ENCODE measurements at places on chromosomes 5 and 9.

DNA sequence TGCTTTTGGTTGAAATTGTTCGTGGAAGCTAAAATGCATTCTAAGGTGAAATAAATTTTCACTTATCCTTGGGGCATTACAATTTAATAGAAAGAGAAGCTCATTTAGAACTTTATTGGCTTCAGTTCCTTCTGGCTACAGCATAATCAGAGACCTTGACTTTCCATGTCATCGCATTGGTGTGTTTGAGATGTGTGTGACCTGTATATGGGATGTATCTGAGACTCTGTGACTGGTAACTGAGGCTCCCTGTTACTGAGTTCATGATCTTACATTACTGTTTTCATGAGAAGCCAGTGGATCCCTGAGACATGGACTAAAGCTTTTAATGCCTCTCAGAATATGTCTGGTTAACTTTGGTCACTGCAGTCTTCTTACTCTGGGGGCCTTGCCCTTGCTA is 32.5 kb downstream of the SH3GL2 start:
- no peak for DNase-seq

- no peak for DNase-seq
Observed at GRCh38 chr9:12766357-12766756, 8.5 kb upstream of the LURAP1L start.

- no peak for DNase-seq
Observed at GRCh38 chr9:18441261-18441660, 32.7 kb upstream of the ADAMTSL1 start.

GRCh38 chr5:77776554-77777206 is 541 bp upstream of the TBCA start:
- no peak for DNase-seq

GRCh38 chr5:151041577-151042268 is 21.3 kb downstream of the GPX3 start:
- DNase-seq: no peak

DNA sequence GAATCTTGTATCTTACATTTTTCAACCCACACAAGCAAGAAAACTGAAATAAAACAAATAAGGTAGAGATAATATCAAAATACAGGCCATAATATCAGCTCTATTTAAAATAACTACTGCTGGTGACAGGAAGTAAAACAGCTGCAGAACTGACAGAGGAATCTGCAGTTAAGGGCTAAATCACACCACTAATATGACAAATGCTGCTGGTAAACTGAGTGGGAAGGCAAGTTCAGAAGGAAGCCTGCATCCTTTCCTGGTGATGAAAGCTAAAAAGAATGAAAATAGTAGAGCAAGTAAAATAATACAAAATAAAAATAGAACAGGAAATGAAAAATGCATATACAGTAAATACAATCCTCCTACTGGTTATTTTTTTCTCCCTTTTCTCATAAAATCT is 1293.7 kb upstream of the C9orf72 start:
- DNase-seq: no peak

DNA sequence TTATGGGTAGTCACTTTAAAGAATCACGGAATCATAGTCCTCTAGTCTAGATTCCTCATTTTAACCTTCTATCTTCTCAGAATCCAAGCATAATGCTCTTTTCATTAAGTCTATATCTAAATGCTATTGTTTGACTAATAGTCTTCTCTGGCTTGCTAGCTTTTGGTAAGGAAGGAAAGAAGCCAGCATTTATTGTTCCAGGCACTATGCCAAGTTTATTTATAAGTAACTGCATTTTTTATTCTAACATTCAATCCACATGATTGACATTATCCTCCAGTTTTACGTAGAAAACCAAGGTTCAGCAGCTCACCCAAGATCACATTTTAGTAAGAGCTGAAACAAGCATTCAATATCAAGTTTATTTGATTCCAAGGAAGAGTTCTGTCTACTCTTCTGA is 254.2 kb downstream of the SAXO1 start:
- DNase-seq: no peak

DNA sequence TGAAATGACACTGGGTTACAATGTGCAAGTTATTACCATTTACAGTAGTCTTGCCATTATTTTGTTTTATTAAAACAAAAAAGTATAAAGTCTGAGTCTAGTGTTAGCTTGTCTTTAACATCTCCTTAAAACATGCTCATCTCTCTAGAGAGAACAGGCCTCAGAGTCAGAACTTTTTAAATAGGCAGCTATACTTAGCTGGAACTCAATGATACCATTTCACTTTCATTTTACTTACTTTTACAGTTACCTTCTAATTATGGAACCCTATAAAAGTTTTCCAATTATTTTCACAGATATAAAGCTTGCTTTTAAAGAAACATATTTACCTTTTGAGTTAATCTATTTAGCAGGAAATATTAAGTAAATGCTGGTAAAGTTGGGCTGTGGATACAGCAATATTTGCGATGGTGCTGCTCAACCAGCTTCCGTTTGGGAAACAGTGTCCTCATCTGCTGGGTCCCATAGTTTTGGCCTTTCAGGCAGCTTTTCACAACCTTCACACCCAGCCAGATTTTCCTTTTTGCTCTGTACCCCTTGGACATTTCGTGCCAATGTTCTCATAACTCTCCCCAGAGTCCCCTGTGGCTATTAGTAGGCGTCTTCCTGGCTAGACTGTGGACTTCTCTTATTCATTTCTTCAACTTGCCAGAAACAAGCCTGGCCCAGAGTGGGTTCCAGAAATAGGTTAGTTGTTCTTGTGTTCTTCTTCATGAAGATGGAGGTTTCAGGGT is 36.3 kb upstream of the UBTD2 start:
- no peak for DNase-seq

DNA sequence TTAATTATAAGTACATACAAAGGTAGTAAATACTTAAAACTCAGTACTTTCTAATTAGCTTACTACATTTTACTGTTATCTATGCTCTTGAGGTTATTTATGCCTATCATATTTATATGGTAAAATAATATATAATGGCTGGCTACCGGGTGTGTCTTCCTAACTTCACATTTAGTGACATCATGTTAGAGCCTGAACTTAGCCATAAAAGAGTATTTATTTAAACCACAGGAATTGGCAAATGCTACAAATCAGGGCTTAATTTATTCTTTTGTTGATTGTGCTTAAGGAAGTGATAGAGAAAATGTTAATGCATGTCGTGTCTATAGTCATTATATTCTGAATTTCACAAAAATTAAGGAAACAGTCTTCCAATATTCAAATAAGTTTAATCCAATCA is 73.1 kb downstream of the NDUFAF2 start:
- no peak for DNase-seq

DNA sequence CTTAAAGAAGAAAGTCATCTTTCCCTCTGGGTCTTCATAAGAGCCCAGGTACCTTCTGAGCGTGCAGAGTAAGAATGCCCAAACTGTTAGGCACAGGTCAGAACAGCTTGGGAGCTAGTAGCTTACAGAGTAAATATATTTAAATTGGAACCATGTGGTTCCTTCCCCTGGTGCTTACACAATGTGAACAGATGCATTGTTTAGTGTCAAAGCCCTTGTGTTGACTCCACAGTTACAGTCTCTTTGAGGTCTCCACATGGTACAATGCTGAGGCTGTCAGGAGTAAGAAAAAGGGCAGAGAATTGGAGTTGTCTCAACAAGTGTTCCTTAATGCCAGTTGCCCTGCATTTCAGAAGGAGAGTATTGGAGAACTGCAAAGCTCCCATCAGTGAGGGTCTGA is 188.5 kb downstream of the PAPPA start:
- no peak for DNase-seq

GRCh38 chr9:117028103-117028858 is 341.2 kb downstream of the TRIM32 start:
- DNase-seq: no peak

- no peak for DNase-seq
Observed at GRCh38 chr9:116223926-116224325, 70.3 kb downstream of the PAPPA start.

GRCh38 chr5:57685516-57686255 is 203.1 kb upstream of the ACTBL2 start:
- DNase-seq: no peak

DNA sequence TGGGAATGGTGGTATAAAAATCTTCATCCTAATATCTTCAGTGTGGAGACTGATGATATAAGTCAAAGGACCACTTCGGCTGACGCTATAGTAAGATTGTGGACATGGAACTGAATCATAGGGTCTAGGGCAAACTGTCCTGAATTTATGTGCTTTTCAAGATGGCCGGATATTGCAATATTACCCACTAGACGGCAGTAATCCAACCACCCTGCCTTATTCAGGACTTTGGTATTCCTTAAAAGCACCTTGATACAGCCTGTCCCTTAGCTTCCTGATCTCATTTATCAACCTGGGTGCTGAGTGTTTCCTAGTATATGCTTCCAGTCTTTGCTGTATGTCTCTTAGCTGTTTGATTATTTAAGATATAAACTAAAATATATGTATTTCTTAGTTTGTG is 71.2 kb upstream of the COX7C start:
- no peak for DNase-seq
